MCF 10A (cell line): ENCODE measurements at places on chromosomes 1 and 21.

DNA sequence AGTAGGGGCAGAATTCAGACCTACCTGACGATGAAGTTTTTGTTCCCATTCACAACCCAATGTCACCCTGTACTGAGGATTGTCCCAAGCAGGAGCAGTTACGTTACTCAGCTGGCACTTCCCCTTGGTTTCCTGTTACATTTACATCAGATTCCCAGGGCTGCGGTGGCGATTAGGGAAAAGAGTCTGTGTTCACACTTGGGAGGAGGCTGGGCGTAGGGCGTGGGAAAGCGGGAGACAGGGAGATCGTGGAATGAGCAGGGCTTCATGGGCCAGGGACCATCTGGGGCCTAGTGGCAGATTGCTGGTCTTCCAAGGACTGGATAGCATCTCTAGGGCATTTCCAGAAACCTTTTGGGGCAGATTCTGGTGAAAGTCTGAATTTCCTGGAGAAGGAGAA is 39.0 kb downstream of the TBX19 start:
- no peak for DNase-seq

DNA sequence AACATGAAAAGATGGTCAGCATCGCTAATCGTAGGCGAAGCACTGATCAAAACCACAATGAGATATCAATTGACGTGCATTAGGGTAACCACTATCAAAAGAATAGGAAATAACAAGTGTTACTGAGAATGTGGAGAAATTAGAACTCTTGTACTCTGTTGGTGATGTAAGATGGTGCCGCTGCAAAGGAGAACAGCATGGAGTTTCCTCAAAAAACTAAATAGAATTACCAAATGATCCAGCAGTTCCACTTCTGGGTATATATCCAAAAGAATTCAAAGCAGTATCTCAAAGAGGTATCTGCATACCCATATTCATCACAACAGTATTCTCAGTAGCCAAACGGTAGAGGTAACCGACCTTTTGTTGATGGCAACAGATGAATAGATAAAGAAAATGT is 8.3 kb upstream of the CD101 start:
- DNase-seq: no peak

DNA sequence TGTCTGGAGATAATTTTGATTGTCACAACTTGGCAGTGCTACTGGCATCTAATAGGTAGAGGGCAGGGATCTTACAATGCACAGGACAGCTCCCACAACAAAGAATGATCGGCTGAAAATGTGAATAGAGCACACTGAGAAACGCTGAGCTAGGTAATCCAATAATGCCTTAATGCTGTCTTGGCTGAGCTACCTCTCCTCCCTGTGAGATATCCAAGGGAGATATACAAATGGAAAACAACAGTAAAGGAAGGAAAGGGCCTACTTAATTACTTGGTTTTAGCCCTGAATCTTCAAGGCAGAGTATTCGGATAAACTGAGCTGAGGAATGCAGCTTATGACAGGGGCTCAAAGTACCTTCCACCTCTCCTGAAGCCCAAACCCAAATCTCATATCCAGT is 2.9 kb downstream of the DNASE2B start:
- DNase-seq: no peak

- DNase-seq: no peak
These were observed 11.3 kb downstream of the ZNF362 start for GRCh38 chr1:33267468-33268205.

DNA sequence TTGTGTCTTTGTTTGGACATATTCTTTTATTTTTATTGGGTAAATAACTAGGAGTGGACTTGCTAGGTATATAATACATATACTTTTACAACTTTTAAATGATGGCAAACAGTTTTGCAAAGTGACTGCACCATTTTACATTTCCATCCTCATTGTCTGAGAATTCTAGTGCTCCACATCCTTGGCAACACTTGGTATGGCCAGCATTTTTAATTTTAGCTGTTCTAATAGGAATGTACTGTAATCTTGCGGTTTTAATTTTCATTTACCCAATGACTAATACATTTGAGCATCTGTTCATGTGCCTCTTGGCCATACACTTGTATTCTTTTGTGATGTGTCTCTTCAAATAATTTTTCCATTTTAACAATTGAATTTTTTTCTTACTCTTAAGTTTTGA is 37.0 kb upstream of the ATP6V1G3 start:
- peak; percentile 74 for DNase-seq

GRCh38 chr1:114154963-114155322 is 1.3 kb upstream of the SYT6 start:
- DNase-seq: no peak

- DNase-seq: no peak
These were observed 131.6 kb downstream of the DMRTB1 start for GRCh38 chr1:53590531-53591515.

- DNase-seq: peak; percentile 55
These were observed 345.1 kb upstream of the SNX7 start for GRCh38 chr1:98316286-98316905.

DNA sequence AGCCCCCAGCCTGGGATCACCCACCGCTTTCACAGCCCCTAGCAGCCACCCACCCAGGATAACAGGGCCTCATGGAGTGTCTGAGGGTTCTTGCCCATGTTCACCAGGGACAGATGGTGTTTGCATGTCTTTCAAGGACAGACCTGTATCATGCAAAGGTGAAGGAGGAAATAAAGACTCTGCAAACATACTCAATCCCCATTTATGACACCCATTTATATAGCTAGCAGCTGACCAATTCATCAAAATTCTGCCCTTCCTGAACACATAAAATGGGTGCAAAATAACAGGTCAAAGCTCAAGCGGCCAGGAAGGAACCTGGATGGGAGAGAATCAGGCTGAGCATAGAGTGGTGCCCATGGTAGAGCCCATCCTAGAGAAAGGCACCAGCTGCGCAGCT is 32.8 kb upstream of the LYPD8 start:
- DNase-seq: no peak
